Effector memory CD4-positive, alpha-beta T cell (primary cell): ENCODE measurements at places on chromosomes 7 and 10.
A peak's percentile ranks its signal among the peaks of the same experiment; 100 is the strongest.

DNA sequence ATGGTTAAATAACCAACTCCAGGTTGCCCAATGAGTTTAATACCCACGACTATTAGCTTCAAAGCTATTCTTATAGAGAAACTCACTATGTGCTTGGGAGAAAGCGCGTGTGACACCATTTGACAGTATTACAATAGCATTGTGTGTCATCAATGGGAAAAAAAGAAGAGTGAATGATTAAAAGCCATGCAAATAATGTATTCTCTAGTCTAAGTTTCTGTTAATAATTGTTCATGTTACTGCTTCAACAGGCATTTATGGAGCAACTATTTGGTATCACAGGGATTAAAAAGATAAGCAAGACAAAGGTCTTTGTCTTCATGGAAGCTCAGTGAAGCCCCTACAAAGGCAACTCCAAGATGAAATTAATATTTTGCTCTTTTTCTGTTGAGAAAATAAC, 47.2 kb downstream of the CAV1 start:
- no peak for DNase-seq

- no peak for DNase-seq
Measured at GRCh38 chr10:17518338-17518737, 63.9 kb upstream of the ST8SIA6 start.

DNA sequence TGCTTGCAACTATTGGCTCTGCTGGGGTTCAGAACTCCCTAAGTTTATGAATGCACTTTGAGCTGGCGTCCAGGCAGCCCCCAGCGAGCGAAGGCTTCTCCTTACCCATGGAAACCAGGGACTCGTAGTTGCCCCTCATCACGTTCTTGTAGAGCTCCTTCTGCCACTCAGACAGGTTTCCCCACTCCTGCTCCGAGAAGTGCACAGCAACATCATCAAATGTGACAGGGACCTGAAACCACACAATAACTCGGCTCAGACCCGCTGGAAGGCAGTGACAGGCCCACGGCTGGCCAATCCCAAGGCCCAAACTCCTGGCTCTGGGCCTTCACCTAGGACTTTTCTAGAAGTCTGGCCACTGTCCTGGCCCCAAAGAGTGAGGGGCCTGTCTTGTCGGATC, 6.9 kb downstream of the ZNF777 start:
- DNase-seq = no peak

DNA sequence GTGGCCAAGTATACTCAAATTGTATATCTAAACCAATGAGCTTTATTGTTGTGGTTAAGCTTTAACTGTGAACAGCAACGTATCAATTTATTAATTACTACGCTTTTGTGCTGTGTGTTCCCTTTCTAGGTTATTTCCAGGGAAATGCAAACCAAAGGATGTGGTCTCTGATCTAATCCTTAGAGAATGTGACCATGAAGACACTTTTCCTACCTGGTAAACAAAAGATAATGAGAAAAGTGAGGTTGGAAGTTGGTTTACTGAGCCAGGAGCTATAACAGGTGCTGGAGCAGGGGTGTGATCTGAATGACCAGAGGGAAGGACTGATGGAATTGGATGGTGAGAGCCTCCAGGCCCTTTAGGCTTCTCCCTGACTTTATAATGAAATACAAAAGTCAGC, 25.4 kb upstream of the CALU start:
- no peak for DNase-seq

- no peak for DNase-seq
Measured at GRCh38 chr10:1411451-1411850, 325.9 kb downstream of the ADARB2 start.

DNA sequence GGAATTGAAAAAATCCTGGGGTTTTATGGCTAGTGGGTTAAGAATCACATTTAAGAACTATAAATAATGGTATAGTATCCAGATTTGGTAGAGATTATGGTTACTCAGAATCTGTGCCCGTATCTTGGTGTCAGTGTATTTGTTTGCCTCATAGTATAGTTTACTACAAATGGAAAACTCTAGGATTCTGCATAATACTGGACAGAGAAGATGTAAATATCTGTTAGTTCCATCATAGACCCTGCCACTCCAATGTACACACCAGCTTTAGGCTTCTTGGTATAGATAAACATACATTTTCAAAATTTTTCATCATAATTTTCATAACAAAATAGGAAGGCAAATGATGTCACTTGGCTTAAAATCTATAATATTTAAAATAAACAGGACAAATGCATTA, 108.1 kb downstream of the CFTR start:
- DNase-seq = no peak

DNA sequence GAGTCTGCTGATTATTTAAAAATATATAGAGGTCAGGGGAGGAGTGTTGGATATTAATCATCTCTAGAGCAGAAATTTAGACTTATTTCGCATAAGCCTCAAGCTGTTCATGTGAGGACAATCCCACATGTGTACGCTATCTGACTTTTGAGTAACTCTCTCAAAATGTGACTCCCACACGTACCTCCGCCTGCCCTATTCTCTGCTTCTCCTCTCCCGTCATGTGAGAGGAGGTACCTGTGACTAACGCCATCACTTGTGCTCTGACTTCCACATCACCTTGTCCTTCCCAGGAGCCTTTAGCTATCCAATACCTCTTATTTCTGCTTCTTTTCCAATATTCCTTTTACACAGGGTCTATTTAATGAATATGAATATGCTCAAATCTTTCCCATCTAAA, 119.3 kb upstream of the CALCR start:
- no peak for DNase-seq

DNA sequence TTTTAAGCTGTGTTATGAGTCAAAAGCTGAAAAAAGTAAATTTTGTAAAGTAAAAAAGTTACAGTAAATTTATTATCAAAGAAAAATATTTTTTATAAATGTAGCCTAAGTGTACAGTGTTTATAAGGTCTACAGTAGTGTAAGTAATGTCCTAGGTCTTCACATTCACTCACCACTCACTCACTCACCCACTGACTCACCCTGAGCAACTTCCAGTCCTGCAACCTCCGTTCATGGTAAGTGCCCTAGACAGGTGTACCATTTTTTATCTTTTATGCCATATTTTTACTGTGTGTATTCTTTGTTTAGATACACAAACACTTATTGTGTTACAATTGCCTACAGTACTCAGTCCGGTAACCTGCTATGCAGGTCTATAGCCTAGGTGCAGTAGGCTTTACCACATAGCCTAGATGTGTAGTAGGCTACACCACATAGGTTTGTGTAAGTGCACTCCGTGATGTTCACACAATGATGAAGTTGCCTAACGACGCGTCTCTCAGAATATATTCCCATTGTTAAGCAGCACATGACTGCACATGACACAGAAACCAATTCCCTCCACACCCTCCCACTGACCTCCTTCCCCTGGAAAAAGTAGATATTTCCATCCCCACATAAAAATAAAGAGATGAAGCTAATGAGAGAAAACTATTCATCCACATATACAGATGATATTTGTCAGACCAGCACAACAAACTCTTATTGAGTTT, 44.8 kb upstream of the FGL2 start:
- no peak for DNase-seq

- DNase-seq = peak; percentile 38
Measured at GRCh38 chr10:17648243-17649035, 4.5 kb downstream of the STAM start.

DNA sequence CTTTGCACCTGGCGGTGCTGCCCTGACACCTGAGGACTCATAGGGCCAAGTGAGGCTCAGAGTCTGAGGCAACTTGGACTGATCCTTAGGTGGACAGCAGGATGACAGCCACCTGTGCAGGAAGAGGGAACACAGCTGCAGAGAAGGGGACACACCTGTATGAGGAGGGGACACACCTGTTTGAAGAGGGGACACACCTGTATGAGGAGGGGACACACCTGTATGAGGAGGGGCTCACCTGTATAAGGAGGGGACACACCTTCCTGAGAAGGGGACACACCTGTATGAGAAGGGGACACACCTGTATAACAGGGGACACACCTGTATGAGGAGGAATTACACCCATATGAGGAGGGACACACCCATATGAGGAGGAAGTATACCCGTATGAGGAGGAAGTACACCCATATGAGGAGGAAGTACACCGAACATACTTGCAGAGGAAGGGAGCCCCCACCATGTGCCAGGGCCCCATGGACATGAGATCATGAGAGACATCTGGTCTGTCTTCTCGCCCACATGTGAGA, 285.9 kb downstream of the ADARB2 start:
- no peak for DNase-seq
